ENCODE measurements at places on chromosomes 4 and X.

DNA sequence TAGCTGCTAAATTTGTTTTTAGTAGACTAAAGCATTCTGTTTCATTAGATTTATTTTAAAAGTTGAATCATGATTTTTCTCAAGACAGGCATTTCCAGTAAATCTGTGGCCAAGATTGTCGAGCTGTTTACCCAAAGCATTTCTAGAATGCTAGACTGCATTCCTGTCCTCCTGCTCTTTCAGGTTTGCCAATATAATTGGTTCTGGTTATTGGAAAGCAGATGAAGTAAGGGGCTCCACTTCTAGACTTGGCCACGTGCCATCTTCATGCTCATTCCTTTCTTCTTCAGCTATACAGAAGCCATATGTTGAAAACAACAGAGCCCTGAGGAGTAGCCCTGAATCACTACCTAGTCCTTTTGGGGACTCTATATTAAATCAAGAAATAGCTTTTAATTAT, 62.5 kb downstream of the PGRMC2 start:
- DNase-seq: no peak

GRCh38 chrX:122641136-122641535, 542.9 kb upstream of the GRIA3 start:
- no peak for DNase-seq

- DNase-seq: no peak
These were observed 356.9 kb downstream of the DTHD1 start for GRCh38 chr4:36638273-36638811.

GRCh38 chrX:12702509-12703091, 88.6 kb upstream of the PRPS2 start:
- DNase-seq: no peak

DNA sequence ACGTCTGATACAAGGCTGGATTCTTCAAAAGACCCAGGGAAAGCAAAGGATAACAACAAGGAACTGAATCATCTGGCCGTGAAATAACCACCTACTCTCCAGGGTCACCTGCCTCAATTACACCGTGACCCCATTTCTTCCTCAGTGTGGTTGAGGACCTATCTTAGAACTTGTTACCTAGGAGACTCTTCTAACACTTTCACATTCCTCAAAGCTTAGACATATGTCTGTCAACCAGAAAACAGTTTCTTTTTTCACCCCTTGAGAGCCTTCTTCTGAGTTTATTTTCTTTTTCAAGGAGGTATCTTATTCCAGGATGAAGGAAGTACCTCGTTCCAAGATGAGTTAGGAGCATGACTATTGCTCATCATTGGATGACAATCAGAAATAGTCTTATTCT, 337.8 kb downstream of the ARHGAP24 start:
- no peak for DNase-seq

All from smooth muscle cell of the brain vasculature (primary cell).